ENCODE measurements at places on chromosomes 7 and 10.

DNA sequence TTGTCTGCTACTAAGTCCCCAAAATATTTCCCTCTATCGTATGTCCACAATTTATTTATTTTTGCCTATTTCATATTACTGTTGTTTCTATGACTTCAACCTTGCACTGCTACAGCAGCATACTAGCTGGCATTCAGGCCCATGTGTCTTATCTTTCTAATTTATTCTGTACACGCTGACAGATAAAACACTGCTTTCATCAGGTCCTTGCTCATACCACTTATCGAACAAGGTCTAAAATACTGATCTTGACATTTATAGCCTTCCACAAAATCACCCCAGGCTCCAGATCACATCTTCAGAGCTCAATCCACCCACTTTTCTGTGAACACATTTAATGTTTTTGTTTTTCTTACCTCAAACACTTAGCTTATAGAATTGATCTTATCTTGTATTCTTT lies 374.6 kb downstream of the THSD7A start:
- DNase-seq: no peak

GRCh38 chr10:110457851-110458250 lies 39.9 kb upstream of the DUSP5 start:
- DNase-seq: no peak

DNA sequence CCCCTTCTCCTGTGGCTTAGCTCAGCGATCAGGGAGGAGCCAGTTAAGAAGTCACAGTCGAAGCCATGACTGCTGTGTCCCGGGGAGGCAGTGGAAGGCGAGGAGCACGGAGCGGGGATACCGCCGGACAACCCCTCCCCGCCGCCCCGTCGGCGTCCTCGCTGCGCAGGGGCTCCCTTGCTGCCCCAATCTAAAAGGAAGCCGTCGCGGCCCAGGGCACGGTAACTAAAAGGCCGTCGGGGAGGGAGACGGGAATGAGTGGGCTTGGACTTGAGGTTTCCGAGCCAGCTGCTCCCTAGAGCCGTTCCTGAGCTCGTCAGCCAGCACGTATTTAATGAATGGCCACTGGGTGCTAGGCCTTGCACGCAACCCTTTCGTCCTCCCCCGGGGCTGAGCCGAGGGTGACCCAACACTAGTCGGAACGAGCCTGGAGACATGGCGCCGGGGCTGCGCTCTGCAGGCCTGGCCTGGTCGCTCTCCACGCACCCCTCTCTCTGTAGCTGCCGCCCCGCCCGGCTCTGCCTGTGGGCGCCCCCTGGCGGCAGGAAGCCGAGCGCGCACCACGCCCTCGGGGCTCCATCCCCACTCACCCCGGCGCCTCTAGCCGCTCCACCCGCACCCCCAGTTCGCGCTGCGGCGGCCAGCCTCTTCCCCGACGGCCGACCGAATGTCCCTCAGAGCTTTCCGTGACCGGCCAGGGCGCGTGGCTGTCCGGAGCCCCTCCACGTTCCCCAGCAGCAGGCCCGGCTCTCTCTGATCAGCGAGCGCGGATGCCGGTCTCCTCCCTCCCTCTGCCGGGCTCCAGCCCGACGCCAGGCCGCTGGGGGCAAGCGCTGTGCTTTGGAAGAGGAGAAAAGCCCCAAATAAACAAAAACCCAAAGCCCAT lies 29.3 kb upstream of the KCNK18 start:
- peak; percentile 75 for DNase-seq

DNA sequence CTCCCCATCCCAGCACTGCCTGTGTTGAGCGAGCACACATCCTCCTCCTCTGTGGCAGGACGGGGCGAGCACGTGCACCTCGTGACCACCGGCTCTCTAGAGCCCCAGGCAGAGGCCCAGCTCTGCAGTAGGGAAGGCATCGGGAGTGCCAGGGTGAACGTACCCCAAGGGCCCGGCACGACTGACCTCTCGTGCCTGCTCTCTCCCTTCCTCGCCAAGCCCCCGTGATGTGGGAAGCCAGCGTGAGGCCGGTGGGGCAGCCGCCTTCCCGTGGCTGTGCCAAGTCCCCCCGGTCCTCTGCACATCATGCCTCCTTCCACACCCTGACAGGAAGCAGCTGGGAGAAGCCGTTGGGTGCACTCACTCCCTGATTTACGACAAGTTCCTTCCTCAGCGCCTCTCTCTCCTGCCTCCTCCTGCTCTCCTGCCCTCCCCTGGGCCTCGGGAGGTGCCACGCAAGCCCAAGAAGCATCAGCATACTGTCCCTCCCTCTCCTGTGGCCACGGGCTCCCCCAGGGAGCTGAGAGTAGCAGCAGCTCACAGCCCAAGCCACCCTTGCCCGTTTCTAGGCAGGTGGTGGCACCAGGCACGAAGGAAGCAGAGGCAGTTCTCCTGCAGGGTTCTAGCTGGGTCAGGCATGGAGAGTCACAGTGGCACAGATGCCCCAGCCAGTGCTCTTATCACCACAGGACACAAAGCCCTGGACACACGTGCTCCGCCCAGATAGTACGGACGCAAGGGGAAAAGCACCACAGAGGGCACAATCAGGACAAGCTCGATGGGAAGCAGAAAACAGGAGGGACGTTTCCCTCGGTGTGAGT lies 47.0 kb downstream of the AMZ1 start:
- DNase-seq: no peak

GRCh38 chr7:155398944-155399343 lies 59.0 kb upstream of the EN2 start:
- no peak for DNase-seq

- DNase-seq: no peak
Observed at GRCh38 chr10:24235471-24235870, 26.5 kb downstream of the KIAA1217 start.

DNA sequence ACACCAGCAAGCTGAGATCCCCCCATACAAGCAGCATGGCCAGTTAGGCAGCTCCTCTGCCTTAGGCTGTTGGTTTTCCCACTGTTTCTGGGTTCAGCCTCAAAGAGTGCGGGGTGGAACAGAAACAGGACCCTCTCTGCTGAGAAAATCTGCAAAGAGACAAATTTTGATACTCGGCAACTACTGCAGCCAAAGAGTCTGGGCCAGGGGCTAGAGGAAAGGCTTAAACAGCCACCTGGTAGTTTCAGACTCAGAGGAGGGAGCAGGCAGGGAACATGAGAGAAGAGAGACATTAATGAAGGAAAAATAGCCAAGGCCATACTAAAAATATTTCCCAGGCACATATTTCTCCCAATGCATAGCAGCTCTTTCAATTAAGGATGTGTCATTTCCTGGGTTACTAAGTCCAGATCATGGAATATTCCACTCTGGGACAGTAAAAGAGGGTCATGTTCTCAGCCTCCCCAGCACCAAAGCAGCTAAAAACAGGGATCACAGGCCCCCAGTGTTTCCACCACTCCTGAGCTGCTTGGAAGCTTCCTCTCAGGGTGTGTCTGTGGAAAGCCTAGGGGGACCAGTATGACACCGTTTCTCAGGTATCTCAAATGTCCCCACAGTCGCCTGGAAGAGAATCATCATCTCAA lies 29.8 kb downstream of the PDLIM1 start:
- DNase-seq: no peak

DNA sequence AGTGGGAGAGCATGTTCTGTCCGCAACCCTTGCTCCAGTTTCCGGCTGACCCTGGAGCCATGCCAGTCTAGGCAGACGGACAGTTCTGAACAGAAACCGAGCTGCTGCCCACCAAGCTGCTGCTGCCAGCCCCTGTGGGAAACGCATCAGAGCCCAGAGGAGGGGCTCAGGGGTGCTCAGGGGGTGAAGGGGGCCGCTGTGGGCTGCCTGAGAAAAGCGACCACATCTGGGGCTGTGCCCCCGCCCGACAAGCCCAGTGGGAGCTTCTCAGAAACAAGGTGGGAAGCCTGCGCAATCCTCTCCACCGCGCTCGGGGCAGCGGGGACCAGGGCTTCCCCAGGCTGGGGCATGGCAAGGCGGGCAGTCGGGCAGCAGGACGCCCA lies 38.8 kb upstream of the CFAP46 start:
- no peak for DNase-seq
